T-helper 2 cell treated with Interferon-gamma antibody and Interleukin-4, amounts not matched to agents 5 μg/mL and 100 μg/mL, for 36 hours (primary cell): ENCODE measurements at places on chromosomes 5 and 9.

DNA sequence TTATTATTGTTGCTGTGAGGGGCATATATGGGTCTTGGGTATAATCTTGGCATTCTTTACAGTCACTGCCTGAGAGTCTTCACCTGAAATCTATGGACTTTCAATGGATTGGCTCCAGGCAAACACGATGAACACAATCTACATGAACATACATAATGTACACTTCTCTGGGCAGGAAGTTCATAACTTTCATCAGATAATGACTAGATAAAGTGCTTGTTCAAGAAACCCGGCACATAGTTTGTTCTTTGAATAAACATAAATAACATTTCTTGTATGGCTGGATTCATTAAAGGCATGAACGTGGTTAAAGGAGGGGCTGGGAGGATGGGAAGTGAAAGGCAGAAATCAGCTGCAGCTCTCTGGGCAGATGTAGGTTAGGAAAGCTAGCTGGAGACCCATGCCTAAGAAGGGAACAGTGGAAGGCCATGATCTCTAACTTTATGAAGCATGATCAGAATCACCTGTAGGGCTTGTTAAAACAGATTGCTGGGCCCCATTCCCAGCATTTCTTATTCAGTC lies 306.9 kb upstream of the EFNA5 start:
- DNase-seq = no peak

- no peak for DNase-seq
Measured at GRCh38 chr5:108312258-108312657, 69.6 kb downstream of the FBXL17 start.

DNA sequence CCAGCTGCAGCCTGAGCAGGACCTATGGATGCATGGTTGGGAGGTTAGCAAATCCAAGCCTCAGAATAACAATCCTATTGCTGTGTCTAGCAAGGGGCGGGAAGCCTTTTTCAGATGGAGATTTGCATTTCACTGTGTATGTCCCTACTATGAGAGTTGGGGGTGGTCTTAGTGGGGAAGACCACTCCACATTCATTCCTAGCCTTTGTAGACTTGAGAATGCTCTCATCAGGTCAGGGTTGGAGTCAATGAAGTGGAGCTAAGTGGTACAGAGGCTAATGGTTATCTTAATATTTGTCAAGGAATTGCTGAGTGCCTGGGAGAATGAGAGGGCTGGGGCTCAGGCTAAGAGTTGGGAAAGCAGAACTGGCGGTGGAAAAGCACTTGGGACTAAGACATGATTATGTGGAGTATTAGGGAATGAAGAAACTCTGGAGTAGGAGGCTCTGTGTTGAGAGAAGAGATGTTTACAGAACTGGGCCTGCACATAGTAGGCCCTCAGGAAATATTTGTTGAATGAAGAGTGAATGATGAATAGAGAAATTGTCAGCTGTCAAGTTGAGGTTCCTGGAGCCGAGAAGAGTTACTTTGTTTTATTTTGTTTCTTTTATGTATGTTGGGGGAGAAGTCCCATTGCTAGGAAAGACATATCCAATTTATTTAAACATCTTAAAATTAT lies 175.5 kb upstream of the SPRY4 start:
- DNase-seq = no peak

DNA sequence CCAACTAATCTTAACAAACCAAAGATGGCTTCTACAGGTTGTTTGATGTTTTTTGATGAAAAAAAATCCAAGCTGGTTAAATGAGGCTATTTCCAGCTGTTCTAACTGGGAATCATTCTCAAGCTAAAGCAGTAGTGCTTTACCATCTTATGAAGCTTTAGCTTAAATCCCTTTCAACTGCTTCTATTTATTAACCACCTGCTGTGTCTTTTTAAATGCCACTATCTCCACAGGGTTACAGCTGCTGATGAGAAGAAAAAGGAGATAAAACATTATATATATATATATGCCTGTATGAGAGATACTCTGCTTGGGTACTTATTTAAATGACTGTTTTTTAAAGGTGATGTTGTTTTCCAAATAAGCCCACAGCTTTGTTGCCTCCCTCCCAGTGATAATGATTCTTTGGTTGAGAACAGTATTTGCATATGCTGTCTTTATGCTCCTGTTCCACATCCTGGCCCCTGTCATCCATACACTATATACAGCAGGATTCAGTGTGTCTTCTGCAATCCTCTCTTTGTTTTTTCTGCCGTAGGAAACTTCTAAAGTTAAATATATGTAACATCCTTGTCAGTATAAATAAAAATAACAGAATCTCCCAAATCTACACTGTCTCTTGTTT lies 164.0 kb downstream of the PAM start:
- DNase-seq = no peak

- DNase-seq = no peak
Measured at GRCh38 chr5:106959387-106959786, 711.4 kb downstream of the EFNA5 start.

- DNase-seq = no peak
Measured at GRCh38 chr9:6418764-6419163, 5.8 kb downstream of the UHRF2 start.
